ENCODE measurements at places on chromosomes 2 and 18.

DNA sequence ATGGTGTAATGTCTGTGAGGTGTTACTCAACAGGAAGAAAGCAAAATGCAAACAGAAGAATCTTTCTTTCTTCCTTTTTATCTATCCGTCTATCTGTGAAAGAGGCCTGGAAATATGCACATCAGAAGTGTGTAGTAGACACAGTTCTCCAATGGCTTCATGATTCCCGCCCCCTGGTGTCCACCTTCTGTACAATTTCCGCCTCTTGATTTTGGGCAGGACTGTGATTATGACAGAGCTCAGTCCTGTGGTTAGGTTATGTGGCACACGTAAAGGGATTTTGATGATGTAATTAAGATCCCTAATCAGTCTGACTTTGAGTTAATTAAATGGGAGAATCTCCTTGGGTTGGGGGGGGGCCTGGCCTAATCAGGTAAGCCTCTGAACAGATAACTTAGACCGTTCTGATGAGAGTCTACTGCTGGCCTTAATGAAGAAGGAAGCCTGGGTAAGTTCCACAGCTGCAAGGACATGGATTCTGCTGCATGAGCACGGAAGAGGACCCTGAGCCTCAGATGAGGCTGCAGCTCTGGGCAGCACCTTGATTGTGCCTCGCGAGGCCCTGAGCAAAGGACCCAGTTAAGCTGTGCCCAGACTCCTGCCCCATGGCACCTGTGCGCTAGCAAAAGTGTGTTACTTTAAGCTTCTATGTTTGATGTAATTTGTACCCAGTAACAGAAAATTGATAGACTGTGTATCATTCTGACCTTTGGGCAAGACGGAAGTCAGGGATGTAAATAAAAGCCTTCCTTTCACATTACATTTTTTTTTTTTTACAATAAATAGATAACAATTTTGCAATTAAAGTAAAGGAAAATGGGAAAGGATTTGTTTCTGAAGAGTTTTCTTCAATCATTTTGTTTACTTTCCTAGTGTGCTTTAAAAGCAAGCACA, 11.3 kb upstream of the KCNF1 start:
- peak; percentile 39 for DNase-seq

GRCh38 chr2:11330457-11331142, 13.8 kb downstream of the ROCK2 start:
- no peak for DNase-seq

GRCh38 chr2:224799691-224800090, 83.5 kb upstream of the CCDC195 start:
- no peak for DNase-seq

GRCh38 chr18:59672235-59672711, 24.9 kb downstream of the CCBE1 start:
- DNase-seq, result peak; percentile 35

- DNase-seq, result no peak
These were observed 226.1 kb upstream of the REV1 start for GRCh38 chr2:99715956-99716355.
